ENCODE measurements at places on chromosomes 3 and 15. TPM values are rescaled to one million over a fixed set of nuclear protein-coding genes. Genes with fewer than 3 reads are reported as not detected.

Gene SCN11A
- under 0.01 TPM for total RNA-seq

Gene RYK
- 119 TPM for total RNA-seq

Gene ATXN7
- total RNA-seq, result 12.2 TPM

Gene RLBP1
- not detected for total RNA-seq

Gene CEMIP
- 994 TPM for total RNA-seq

Gene AGBL1
- not detected for total RNA-seq

Gene ARNT2
- 10.4 TPM for total RNA-seq

Gene SEC61A1
- total RNA-seq, result 373 TPM

Gene LRRC2
- total RNA-seq, result 1.5 TPM

Gene SYNPR
- total RNA-seq, result not detected
